ENCODE measurements at places on chromosomes 11 and 22. TPM values are rescaled to one million over a fixed set of nuclear protein-coding genes. Genes with fewer than 3 reads are reported as not detected.

- DNase-seq = no peak
These were observed 78.7 kb upstream of the MYOD1 start for GRCh38 chr11:17640493-17641164.

DNA sequence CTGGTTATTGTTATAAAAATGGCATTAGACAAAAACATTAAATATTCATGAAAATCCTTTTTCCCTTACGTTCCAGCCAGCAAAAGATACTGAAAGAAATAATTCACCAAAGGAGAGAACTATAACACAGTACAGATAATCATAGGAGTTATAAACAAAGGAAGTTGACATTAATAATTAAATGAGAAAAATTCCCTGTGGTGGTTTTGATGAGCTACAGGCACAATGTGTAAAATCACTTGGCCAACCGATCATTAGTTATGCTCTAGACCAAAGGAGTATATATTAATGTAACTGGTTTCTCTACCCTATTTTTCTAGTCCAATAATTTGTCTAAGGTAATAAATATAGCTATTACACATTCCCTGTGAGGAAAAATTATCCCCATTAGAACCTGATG, 534.7 kb downstream of the CNTN5 start:
- no peak for DNase-seq

- peak; percentile 71 for DNase-seq
These were observed 32.7 kb downstream of the P4HA3 start for GRCh38 chr11:74278721-74279161.

DNA sequence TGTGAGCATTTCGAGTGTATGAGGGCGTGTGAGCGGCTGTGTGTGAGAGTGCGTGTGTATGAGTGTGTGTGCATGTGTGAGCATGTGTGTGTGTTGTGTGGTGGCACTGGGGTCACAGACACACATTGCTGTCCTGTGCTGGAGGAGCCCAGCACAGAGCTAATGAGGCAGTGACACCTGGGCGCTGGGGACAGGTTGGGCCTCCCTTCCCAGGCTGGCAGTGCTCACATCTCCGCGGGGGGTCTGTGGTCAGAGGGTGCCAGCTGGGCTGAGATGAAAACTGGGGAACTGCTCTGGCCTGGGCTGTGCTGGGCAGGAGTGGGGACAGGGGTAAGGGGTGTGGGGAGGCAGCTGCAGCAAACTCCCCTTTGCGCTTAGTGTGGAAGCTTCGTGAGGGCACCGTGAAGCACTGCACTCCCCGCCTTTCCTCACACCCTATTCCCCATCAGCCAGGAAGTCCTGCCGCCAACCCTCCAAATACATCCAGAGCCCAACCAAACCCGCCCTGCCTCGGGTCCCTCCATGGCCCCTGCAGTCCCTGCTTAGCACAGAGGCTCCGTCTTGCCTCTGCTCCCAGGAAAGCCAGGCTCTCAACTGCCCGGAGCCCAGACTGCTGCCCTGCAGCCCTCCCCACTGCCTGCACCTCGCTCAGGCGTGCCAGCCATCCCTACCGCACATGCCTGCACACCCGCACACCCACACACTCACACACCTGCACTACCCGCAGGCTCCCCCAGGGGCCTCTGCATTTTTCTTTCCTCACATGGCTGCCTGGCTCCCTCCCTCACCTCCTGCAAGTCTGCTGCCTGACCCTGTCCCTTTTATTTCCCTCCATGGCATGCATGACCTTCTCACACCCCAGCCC, 62.0 kb upstream of the THY1 start:
- DNase-seq = no peak

DNA sequence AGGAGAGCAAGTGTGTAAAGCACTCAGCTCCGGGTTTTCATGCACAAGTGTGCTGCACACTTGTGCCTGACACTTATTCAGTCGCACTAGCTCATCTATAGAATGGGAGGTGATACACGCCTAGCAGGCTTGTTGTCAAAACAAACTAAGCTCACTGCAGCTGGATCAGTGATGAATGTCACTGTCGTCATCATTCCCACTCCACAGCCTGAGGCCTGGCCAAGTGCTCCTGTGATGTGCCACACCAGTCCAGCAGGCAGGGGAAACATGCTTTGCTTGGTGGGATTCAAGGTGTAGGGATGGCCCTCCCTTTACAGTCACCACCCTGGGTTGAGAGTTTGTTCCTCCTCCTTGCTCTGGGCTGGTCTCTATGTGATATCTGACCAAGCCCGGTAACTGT, 6.8 kb downstream of the MPST start:
- DNase-seq = no peak

POU2F3 gene
- 0.19 TPM for total RNA-seq

OR4A16 gene
- total RNA-seq = not detected

SLC22A8 gene
- total RNA-seq = not detected
